ENCODE measurements at places on chromosomes 6 and 20.

DNA sequence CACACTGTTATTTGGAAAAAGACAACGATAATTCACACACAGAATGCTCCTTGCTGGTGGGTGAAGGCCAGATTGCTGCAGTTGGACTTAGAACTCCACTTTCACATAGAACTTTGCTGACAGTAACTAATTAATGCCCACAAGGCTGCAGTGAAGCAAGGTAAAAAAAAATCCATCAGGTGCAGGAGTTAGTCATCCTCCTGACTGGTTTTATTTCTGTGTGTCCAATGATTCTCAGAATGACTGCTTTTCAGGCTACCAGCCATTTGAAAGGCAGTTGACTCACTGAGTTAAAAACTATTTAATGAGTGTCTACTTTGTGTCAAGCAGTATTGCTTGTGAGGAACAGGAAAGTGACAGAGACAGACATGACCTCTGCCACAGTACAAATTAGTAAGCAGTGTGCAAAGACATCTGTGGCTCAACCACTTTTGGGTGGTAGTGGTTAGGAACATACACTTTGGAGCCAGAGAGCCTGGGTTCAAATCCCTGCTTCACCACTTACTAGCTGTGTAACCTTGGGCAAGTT, 41.9 kb downstream of the ELOVL5 start:
- DNase-seq = no peak

GRCh38 chr20:2771631-2772080, 28.8 kb downstream of the CPXM1 start:
- DNase-seq = no peak

DNA sequence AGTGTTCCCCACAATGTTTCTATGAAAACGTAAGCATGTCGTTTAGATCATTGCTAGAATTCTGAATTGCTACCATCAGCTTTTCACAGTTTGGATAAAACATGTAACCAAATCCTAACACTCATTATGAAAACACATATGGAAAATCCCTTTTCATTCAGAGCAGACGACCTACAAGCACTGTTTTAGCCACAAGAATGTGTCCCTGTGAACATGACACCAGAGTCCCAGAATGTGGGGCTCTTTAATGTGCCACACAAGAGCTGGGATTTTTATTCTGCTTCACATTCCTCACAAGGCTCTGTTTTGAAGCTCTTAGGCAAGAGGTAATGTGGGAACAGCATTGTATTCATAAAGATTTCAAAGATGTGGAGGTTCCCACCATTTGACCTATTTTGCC, 141.1 kb upstream of the CITED2 start:
- DNase-seq = no peak

DNA sequence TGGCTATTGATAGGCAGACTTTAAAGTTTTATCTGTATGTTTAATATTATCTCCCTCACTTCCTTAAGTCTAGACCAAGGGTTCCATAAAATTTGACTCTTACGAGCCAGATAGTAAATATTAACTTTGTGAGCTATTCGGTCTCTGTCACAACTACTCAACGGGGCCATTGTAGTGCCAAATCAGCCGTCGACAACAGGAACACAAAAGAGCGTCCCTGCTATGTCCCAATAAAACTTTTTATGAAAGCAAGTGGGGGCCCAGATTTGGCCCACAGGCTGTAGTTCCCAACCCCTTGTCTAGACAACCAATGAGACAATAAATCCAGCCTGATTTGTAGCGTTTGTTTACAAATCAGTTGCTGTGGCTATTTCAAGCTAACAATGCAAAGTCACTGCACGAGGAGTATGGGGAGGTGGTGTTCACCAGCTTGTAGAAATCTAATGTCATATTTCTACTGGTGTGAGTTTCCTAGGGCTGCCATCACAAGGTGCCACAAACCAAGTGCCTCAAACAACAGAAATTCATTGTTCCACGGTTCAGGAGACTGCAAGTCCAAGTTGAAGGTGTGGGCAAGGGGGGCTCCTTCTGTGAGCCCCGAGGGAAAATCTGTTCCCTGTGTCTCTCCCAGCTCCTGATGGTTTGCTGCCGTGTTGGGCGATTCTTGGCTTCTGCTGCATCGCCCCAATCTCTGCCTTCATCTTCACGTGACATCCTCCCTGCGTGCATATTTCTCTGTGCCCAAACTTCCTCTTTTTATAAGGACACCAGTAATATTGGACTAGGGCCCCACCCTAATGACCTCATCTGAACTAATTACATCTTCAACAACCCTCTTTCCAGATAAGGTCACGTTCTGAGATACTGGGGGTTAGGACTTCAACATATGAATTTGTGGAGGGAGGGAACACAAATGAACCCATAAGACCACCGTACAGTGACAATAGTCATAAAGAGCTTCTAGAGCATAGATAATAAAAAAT, 356.0 kb upstream of the JARID2 start:
- no peak for DNase-seq

DNA sequence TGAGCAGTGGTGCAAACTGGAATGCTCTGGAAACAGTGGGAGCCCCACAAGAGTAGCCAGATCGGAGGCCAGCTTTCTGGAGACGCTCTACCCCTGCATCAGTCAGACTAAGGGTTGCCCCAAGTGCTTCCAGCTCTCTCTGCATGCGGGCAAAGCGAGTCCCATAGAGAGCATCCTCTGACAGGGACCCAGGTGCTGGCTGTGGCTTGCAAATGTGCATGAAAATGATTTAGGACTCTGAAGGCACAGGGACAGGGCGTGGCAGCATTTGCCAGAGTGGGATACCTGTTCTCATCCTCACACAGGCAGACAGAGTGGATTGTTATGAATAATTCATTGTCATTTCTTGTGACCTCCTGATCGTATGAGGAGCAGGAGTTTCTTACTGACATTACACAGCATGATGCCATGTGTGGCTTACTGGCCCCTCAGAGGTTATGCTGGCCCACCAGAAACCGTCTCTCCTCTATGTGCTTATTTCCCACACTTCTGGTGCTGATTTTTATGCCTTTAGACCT, 10.3 kb downstream of the RIN2 start:
- no peak for DNase-seq

GRCh38 chr6:127586372-127586771, 9.4 kb downstream of the C6orf58 start:
- DNase-seq = no peak

- no peak for DNase-seq
Measured at GRCh38 chr6:30748851-30749540, 4.6 kb upstream of the IER3 start.

- DNase-seq = no peak
Measured at GRCh38 chr6:128432394-128432793, 88.0 kb downstream of the PTPRK start.

DNA sequence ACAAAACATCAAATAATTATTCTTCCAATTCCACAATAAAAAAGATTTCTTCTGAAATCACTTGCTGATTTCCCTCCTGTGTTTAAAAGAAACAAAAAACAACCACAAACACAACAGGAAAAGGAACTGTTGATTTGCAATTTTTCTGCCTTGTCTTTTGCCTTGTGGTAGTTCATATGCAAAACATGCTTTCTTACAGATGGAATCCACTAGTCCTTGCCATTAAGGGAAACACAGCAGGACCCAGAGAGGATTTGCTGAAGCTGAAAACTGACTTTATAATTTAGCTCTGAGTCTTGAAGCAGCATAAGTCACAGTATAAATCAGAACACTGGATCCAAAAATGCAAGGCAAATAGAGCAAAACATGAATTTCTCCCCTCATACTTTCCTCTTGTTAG, 328.8 kb downstream of the PHF3 start:
- no peak for DNase-seq

GRCh38 chr6:169845426-169846285, 94.2 kb downstream of the ERMARD start:
- no peak for DNase-seq

DNA sequence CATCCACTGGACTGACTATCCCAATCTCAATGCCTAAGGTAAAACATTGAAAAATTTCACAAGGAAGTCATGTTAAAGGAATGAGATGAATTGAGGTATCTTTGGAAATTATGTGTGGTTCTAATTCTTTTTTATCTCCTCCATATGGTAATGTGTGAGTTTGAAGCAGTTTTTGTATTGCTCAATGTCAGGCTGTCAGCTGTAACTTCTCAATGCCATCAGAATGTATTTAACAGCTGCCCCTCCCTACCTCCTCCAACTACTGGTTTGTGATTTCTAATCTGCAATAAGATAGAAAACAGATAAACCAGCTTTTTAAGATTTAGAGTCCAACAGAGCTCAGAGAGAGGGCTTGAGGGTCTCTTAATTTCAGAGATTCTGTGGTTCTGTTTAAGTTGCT, 1005.8 kb upstream of the ADGRB3 start:
- DNase-seq = no peak

DNA sequence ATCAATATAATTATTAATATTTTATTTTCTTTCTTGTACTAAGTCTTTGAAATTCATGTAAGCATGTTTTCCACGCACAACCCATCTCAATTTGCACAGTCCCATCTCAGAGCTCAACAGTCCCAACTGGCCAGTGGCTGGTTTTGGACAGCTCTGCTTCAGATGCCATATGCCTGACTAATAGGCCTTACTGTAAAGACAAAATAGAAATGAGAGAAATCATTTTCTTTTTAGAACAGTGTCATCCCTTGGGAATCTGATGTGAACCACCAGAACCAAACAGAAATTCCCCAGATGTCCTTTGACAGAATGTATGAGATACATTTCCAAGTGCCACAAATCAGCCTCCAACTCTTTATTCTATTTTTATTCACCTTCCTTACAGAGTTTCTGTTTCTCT, 338.9 kb downstream of the ESR1 start:
- no peak for DNase-seq

GRCh38 chr6:40391851-40392517, 195.2 kb downstream of the LRFN2 start:
- DNase-seq = no peak

- no peak for DNase-seq
Measured at GRCh38 chr6:43779852-43780236, 9.8 kb downstream of the VEGFA start.

- DNase-seq = no peak
Measured at GRCh38 chr6:118867181-118867580, 26.8 kb upstream of the ASF1A start.

- no peak for DNase-seq
Measured at GRCh38 chr6:7086488-7086887, 21.3 kb upstream of the RREB1 start.

DNA sequence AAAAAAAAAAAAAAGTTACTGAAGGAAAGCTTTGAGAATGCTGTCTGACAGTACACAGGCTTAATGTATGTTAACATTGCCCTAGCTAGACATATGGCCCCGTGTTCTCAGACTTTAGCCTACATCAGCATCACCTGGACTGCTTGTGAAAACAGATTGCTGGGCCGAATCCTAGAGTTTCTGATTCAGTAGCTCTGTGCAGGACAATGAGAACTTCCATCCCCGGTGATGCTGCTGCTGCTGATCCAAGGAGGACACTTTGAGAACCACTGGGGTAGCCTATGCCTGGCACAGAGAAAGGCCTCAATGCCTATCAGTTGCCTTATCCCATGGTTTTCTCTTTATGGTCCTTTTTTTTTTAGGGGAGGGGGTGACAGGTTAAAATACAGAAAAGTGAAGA, 1.6 kb downstream of the HCK start:
- no peak for DNase-seq

DNA sequence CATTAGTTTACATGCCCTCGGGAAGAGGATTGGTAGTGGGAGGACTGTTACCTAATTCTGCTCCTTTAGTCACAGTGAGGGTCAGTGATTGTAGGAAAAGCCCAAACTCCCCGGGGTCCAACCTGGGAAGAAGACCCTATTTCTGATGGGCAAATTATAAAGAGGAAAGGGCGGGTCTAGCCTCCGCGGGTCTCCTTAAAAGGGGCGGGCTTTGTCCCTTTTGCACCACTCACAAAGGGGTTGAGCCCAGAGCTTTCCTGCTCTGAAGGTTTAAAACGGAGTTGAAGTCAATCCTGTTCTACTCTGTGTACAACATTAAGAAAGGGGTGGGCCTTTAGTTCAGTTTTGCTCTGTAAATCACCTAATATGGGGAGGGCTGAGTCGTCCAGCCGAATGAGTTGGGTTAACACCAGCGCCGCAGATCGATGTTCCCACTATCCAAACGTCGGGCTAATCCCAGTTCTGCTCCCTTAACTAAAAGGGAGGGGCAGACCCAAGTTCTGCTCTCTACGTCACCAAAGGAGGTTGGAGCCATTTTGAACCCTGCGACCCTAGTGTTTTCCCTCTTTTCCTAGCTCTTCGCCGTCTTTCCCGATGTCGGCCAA, 920 bp upstream of the RNF5 start:
- DNase-seq = no peak

DNA sequence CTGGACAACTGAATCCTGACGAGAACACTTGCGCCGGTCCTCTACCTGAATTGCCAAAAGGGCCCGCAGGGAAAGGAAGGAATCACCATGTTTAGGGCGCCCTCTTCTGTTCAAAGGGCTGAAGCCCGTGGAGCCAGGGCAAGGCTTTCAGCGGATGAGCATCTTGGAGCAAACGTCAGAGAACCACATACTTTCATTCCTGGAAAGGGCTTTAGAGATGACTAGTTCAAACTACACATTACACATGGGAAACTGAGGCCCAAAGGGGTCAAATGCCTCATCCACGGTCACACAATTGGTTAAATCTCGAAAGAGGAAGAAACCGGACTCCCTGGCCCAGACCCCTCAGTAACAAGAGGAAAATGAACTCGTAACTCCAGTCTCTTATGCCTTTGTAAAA, 11.5 kb upstream of the ZNF133 start:
- DNase-seq = no peak

GRCh38 chr20:24781418-24781980, 167.6 kb upstream of the CST7 start:
- DNase-seq = no peak

- no peak for DNase-seq
Measured at GRCh38 chr20:37562695-37563480, 35.2 kb upstream of the BLCAP start.

GRCh38 chr6:125749865-125750691, 646 bp downstream of the HEY2 start:
- DNase-seq = no peak

DNA sequence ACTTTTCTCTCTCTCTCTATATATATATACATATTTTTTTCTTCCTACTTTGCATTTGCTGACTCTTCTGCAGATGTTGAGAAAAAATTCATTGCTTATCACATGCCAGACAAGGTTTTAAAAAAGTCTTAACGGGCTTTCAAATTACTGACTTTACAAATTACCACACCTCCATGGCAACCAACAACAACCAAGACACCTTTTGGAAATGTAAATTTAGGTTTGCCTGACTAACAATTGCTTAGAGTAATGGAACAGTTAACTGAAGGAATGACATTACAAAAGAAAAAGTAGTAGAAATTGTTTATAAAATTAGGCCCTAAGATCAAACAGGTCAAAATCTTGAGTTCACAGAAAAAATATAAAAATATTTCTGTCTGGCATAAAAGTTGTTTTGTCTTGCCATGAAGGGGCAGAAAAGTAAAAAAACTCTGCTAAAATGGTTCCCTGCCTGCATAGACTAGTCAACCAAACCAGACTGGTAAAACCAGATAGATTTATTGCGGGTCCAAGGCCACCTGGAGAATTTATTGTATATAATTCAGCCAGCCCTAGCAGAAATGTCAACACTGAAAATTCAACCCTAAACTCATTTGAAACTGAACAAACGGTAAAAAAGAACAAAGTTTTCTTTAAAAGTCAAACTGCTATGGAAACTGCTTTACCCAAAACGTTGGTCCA, 92.8 kb upstream of the FRMD1 start:
- no peak for DNase-seq

Data from GM12864 (cell line).